EH (cell line): ENCODE measurements at places on chromosomes 2 and 18.
A peak's percentile ranks its signal among the peaks of the same experiment; 100 is the strongest.

DNA sequence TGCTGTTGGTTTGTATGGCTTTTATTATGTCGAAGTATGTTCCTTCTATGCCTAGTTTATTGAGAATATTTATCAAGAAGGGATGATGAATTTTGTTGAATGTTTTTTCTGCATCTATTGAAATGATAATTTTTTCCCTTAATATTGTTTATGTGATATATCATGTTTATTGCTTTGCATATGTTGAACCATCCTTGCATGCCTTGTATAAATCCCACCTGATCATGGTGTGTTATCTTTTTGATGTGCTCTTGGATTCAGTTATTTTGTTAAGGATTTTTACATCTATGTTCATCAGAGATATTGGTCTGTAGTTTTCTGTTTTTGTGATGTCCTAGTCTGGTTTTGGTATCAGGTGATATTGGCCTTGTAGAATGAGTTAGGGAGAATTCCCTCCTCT, 50.8 kb downstream of the G6PC2 start:
- DNase-seq = no peak

GRCh38 chr2:31997653-31998052, 13.2 kb downstream of the MEMO1 start:
- peak; percentile 34 for DNase-seq

DNA sequence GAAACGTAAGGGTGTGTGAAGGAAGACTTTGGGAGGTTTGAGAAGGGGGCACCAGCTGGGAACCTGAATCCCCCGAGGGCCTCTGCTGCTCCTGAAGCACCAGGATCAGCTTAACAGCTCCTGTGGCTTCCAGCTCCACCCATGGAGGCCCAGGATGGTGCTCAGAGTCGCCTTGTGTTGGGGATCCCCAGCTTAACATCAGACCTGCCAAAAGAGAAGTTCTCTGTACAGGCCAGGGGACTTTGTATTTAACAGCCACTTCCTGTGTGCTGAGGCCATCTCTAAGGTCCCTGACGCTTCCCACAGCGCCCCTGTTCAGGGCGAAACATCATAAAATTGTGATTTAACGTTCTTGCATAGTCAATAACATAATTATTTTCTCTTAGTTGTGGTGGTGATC, 77.5 kb downstream of the NCK2 start:
- DNase-seq = no peak

DNA sequence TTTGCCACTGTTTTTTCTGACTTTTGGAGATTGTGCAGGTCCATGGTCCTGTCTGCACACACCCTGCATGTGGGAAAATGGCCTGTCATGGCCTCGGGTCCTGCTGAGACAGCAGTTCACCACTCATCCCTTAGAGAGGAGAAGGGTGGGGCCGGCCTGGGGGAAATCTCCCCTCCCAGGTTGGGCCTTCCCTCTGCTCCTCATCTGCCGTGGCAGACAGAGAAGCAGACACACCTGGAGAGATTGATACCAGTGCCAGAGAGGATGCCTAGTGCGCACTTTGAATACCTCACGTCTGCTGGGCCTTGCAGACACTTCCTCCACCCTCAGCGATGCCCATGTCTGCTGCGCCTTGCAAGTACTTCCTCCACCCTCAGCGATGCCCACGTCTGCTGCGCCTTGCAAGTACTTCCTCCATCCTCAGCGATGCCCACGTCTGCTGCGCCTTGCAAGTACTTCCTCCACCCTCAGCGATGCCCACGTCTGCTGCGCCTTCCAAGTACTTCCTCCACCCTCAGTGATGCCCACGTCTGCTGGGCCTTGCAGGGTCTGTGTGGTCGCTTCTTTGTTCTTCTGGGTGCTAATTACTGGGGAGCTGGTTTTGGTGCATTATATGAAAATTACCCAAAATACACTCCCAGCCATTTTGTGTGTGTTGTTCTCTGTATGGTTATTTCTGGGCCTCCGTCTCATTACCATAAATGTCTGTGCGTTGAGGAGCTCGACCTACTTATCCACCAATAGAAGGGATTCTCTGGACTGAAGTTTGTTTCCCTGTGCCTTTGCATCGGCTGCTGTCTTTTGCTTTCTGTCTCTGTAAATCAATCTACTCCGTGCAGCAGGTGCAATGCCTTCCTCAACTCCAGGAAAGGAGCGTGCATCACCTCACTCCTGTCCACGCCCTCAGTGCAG, 186.9 kb upstream of the PXDN start:
- DNase-seq = no peak

GRCh38 chr2:173400760-173401159, 46.1 kb downstream of the CDCA7 start:
- peak; percentile 9 for DNase-seq

GRCh38 chr2:71712158-71712818, 258.9 kb downstream of the DYSF start:
- DNase-seq = no peak

GRCh38 chr2:127342101-127342500, 45.7 kb downstream of the MAP3K2 start:
- DNase-seq = no peak

DNA sequence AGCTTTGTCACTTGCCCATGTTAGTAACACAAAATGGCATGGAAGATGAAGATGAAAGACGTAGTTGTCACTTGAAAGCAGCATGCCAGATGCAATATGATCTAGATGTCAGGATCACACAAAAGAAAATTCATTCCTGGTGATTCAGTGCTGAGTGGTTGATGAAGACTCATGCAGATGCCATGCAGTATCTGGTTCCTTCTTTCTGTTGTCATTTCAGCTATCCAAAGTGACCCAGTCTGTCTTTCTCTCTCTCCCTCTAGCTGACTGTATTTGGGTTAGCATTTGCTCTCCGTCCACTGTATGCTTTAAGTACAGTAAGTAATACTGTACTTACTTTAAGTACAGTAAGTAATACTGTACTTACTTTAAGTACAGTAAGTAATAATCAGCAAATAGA, 50.4 kb downstream of the TTN start:
- peak; percentile 75 for DNase-seq

DNA sequence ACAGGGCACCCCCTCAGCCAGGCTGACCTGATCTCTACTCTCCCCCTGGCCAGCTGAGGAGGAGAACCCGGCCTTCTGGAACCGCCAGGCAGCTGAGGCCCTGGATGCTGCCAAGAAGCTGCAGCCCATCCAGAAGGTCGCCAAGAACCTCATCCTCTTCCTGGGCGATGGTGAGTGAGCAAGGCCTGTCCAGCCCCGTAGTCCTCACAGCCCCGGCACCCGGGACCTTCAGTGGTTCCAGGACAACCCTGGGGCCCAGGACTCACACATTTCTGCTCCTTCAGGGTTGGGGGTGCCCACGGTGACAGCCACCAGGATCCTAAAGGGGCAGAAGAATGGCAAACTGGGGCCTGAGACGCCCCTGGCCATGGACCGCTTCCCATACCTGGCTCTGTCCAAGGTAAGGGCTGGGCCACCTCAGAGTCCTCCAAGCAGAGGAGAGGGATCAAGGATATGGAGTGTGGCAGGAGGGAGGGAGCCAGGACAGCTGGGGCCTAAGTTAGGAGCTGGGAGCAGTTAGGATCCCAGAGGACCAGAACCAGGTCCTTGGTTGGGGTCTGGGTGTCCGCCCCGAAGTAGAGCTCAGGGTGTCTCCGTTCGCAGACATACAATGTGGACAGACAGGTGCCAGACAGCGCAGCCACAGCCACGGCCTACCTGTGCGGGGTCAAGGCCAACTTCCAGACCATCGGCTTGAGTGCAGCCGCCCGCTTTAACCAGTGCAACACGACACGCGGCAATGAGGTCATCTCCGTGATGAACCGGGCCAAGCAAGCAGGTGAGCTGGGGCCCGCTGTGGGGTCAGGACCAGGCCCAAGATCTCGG, 555 bp downstream of the ALPI start:
- DNase-seq = no peak

DNA sequence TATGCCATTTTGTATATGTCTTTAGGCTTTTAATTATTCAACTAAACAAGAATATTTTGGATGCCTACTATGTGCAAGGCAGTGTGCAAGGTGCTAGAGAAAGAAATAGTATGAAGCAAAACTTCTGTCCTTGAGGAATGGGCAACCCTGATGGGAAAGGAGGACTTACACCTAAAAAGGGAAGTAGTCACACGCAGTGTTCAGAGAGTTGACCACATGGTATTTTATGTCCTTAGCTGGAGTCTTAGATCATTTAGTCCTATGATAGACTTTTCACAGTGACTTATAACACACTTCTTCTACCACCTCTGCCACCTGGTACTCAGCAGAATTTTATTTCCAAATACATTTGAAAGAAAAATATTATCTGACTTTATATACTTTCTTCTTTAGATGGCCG, 291.6 kb downstream of the PLCL1 start:
- DNase-seq = no peak

- no peak for DNase-seq
Observed at GRCh38 chr2:20680744-20681375, 13.9 kb downstream of the GDF7 start.

- peak; percentile 53 for DNase-seq
Observed at GRCh38 chr2:143936848-143937722, 582.8 kb downstream of the ZEB2 start.

- DNase-seq = no peak
Observed at GRCh38 chr2:72139874-72140620, 7.6 kb downstream of the CYP26B1 start.

DNA sequence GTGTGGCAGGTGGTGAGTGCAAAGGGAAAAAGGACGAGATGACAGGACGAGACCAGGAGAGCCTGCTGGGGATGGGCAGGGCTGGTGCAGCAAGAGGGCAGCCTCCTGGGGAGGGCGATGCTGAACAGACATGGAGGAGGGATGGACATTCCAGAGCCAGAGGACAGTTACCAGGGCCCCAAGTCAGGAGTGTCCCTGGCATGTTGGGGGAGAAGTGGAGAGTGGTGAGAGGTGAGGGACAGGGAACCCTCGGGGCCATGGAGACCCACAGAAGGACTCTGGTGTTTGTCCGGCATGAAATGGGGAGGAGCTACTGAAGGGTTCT, 19.0 kb downstream of the MTERF4 start:
- no peak for DNase-seq

DNA sequence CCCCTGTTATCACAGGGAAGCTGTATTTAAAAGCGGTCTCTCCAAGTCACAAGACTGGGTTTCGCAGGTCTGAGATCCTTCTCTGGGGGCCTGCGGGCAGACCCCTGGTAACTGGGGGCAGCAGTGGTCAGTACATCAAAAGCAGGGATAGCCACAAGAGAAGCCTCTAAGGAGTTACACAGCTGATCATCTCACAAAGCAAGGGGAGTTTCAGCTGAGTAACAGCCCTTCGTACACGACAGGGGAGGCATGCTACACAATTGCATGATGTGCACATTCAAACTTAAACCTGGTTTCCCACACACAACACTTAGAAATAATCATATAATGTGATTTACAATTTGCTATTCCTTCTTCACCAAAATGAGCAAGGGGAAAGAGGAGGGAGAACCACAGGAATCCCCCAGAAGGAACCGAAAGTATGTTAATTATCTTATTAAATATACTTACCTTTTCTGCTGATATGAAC, 87.5 kb downstream of the TMEM131 start:
- DNase-seq = no peak
